Activated T-cell treated with anti-CD3 and anti-CD28 coated beads for 48 hours (primary cell): ENCODE measurements at places on chromosomes 6 and 20.

DNA sequence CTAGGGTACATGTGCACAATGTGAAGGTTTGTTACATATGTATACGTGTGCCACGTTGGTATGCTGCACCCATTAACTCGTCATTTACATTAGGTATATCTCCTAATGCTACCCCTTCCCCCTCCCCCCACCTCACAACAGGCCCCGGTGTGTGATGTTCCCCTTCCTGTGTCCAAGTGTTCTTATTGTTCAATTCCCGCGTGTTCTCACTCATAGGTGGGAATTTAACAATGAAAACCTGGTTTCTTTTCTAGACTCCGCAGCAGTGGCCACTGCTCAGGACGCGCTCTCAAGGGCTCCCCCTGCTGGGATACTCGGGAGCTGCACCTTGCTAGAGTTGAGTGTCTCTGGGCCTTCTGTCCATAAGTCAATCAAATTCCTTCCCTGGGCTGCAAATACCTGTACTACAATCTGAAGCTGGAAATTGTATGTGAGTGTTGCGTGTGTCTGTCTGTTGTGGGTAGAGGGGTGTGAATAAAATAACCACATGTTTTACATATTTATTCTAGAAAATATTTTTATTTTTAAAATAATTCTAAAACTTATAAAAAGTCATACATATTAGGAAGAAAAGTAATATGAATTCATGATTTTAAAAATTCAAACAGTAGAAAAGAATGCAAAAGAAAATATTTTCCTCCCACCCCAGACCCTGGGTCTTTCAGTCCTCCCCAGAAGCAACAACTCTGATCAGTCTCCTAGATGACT is 8.2 kb upstream of the CEP250 start:
- DNase-seq: peak; percentile 89

GRCh38 chr6:143603455-143603854 is 74.3 kb upstream of the PHACTR2 start:
- no peak for DNase-seq

- DNase-seq: no peak
Observed at GRCh38 chr20:39278230-39278788, 316.2 kb downstream of the DHX35 start.

DNA sequence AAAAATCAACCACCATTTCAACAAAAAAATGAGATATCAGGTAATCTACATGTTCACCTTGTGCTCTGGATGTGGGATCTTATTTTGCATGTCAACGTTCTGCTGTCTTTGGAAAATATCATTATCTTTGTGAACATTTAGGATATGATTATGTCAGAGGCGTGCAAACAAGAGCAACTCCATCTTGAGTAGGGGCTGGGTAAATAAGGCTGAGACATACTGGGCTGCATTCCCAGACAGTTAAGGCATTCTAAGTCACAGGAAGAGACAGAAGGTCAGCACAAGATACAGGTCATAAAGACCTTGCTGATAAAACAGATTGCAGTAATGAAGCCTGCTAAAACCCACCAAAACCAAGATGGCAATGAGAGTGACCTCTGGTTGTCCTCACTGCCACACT is 28.8 kb upstream of the ZBTB24 start:
- no peak for DNase-seq

- DNase-seq: no peak
Observed at GRCh38 chr6:138787138-138787537, 8.7 kb upstream of the ECT2L start.
